ENCODE measurements at places on chromosomes 16 and 17.
A peak's percentile ranks its signal among the peaks of the same experiment; 100 is the strongest.

DNA sequence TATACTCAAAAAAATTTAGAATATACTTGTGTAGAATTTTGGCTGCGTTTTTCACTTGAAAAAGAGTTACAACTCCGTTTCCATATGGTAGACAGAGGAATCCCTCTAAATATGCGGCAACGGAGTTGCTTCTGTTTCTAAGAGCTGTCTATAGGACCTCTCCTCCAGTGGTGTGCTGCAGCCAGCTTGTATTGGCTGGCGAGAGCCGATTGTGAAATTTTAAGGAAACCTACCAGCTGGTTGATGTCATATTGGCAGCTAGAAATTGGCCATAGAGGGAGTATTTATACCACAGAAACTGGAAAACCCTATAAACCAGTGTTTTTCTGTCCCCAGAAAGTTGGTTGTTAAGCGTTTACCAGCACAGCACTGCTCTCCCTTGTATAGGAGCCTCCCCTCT, 655.8 kb upstream of the EEF2KMT start:
- DNase-seq: no peak

DNA sequence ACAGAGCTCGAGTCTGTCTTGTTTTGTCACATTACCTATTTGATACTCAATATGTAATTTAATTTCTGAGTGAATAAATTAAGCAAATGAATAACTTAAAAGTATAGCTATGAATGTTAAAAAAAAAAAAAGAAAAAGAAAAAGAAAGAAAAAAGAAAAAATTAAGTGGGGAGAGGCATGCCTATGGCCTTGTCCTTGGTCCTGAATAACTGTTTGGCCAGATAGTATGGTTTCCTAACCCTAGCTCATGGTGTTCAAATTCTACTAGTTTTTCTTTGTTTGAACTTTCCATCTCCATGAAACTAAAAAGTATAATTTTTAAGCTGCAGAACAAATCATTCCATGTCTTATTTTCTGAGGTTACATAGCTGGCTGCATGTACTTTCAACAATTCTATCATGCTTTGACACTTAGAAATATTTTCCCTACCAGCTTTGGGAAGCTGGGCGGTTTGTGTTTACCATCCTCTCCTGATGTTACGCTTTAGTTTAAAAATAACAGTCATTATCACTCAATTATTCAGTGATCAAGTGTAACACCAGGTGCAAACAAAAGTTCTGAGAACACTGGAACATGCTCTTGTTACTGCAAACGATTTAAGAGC, 31.8 kb downstream of the TOX3 start:
- DNase-seq: no peak

GRCh38 chr16:83200005-83200779, 573.4 kb downstream of the CDH13 start:
- peak; percentile 15 for DNase-seq

- no peak for DNase-seq
Observed at GRCh38 chr17:50547736-50548083, 736 bp downstream of the SPATA20 start.

GRCh38 chr17:50766222-50767023, 895 bp downstream of the ANKRD40CL start:
- no peak for DNase-seq

DNA sequence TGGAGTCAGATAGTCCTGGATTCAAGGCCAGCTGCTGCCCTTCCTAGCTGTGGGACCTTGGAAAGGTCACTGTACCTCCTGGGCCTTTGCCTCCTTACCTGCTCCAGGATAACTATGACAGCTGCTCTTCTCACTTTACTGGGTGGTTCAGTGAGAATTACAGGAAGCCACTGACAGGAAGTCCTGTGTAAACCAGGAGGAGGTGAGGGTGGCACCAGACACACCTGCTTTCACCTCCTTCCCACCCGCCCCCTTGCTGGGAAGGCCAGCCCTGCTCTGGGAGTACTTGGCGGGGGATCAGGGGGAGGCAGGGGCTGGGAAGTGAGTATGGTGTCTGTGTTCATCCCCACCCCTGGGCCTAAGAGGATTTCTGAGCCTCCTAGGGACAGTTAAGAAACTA, 42.6 kb downstream of the CPNE2 start:
- no peak for DNase-seq

- no peak for DNase-seq
Observed at GRCh38 chr17:47792979-47793378, 28.6 kb downstream of the OSBPL7 start.

DNA sequence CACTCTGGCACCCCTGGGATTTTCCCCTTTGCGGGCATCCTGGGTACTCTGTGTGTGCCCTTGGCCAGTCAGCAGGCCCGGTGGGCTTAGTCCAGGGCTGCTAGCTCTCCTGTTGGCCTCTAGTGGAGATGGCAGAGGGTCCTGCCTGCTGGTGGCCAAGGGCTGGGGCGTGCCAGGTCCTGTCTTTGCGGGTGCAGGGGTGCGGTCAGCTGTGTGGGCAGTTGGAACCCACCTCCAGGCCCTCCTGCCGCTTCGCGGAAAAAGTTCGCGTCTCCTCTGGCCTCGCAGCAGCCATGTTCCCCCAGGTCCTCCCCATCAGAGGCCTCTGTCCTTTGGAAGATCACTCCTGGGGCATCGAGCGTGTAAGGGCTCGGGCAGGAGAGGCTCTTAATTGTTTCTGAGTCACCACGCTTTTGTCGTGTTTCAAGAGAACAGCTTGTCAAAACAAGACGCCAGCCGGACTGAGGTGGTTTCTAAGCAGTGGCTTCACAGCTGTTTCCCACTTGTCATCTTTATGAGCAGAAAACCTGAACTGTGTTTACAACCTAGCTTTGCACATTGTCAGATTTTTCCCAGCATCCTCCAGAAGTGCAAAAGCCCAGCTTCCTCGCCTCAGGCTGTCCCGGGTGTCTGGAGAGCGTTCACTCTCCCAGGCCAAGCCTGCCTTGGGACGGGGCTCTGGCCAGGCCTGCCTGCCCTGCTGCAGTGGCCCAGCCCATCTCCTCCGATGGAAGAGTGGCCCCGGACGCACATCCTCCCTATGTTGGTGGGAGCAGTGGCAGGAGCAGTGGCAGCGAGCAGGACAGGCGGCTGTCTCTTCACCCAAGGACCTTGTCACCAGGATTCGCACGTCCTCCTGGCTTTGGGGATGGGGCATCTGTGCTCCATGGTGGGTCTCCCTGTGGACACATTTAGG, 5.0 kb upstream of the DNASE1L2 start:
- no peak for DNase-seq

DNA sequence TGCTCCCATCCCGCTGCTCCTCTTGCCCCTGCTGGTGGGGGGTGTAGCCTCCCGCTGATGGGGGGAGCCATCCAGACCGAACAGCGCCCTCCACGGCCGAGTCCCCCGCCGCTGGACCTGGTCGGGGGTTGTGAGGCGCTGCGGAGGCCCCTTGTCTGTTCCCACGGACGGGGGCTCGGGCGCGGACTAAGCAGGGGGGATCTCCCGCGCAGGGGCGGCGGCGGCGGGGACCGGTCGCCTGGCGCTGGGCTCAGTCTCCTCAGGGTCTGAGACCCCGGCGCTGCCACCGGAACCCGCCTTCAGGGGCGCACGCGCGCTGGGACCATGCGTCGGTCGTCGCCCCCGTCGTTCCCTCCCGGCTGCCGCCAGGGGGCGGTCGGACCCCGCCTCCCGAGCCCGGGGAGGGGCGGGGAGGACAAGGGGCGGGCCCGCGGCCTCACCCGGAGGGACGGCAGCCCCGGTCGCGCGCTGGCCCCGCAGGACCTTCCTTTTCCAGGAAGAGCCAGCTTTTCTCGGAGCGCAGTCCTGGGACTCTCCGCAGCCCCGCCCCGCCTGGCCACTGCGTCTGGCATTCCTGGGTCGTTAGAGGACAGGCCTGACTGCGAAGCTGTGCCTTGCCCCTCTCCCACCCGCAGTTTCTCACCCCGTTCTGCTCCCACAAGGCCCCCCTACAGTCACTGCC, 6.3 kb upstream of the IL32 start:
- peak; percentile 94 for DNase-seq

Data from retina (tissue), 1 donor.